ENCODE measurements at places on chromosomes 11 and 22.

DNA sequence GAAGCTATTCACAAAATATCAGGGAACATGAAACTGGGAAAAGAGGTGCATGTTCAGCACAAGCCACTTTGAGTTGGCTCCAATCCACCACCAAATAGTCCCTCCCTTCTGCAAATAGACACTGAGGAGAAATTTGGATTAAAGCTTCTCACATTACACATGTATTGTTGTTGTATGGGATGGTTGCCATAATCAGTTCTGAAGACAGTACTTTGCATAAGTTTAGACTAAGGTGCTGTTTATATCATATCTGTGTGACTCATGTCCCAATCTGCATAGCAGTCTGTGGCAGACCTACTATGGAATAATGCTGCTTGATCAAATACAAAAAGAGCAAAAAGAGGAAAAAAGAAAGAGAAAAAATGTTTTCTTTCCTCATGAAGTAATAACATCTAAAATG is 376.7 kb upstream of the DDI1 start:
- no peak for DNase-seq

DNA sequence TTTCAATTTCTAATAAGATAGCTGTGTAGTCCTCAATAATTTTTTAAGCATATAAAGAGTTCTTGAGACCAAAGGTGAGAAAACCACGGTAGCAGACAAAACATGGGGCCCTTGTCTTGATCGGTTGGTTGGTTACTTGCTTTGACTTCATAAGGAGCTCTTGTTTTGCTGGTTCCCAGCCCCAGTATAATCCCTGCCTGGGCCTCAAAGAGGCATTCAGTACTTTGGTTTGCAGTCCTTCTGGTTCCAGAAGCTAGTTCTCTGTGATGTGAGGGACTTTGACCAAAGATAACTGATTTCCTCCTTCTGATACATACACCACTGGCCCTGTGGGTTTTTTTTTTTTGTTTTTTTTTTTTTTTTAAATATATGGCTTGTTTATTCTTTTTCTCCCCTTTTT is 17.1 kb downstream of the MARK2 start:
- no peak for DNase-seq

GRCh38 chr11:120141113-120141767 is 3.3 kb upstream of the TRIM29 start:
- DNase-seq: no peak

DNA sequence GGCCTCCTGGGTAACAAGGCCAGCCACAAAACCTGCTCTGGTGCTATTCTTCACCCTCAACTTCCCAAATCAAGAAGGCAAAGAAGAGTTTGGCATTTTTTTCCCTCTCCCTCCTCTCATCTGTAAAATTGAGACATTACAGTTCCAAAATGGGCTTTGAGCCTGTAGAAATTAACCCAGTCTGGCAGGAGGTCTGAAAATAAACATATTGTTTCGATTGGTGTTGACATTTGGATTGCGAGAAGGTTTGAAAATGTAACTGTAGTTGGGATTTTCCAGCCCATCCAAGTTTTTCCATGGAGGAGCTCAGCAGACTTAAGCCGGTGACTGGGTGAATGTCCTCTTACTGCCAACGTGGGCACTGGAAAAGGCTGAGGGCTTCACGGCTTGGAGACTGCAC is 35.0 kb upstream of the ALX4 start:
- no peak for DNase-seq

DNA sequence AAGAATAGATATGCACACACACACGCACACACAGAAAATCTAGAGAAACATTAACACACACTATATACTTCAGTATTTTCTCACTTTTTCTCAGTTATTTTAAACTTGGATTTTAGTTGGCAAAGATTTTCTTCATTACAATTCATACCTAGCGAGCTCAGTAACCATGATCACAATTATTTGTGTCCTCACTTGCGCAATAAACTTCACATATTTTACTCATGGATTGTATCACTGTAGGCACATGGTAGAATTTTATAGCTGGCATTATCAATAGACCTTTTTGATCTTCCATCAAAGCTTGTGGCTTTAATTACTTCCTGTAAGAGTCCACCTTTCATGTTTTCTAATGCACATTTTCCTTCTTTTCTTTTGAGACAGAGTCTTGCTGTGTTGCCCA is 4.8 kb upstream of the XKR3 start:
- no peak for DNase-seq

GRCh38 chr22:30864441-30865420 is 103.8 kb downstream of the MORC2 start:
- DNase-seq: no peak

GRCh38 chr11:30585125-30585891 is 845 bp downstream of the MPPED2 start:
- no peak for DNase-seq

DNA sequence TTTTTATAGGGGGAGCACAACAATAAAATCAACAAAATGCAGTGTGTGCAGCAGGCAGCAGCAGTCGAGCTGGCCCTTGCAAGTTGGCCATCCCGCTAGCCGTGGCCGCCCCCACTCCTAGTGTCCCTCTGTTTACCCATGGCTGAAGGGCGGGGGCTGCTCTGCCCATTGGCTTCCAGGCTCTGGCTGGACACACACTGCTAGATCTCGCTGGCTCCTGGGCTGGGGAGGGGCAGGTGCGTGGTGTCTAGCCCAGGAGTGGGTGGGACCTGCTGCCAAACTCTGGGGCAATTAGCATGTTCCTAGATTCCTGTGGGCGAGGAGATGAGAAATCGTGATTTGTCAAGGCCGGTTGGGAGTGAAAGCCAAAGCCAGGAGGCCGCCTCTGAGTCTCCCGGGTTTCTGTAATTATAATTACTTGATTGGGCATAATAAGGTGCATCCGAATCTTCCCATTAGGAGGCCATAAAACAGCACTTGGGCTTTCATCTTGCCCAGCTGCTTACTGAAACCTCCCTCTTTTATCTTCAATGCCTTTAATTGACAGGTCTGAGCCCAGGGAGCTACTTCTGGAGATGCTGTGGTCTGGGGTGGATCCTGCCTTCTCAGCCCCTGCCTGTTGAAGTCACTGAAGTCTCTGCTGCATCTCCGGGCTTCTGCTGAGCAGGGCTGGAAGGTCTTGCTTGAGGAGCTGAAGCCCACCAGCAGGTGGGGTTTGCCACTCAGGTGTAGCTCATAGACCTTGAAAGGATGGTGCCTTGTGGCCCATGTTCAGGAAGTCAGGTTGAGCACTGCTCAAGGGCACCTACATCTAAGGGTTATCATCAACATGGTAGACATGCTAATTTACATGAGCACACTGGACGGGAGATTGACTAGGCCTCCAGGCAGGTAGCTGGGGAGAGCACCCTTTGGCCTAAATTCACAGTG is 44.5 kb upstream of the DKK3 start:
- peak; percentile 34 for DNase-seq

GRCh38 chr11:100930185-100930778 is 199.3 kb downstream of the PGR start:
- DNase-seq: no peak

DNA sequence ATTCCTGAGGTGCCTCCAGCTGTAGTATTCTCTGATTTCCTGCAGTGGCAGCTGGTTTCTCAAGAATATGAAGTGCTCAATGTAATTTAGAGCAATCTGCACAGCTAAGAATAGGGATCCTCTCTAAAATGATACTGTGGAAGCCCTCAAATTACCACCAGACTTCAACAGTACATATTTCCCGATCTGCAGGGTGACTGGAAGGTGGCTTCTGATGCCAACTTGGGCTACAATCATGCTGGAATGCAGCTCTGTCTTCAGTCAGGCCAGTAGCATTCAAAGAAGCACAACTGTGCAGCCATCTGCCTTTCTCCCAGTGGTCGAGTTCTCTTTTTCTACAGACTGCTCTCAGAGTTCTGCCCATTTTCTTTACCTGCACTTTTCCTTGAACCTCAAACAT is 55.5 kb upstream of the CD5 start:
- no peak for DNase-seq

- no peak for DNase-seq
These were observed 53.6 kb upstream of the INCENP start for GRCh38 chr11:62069986-62070919.

GRCh38 chr11:78504181-78504580 is 70.5 kb downstream of the NARS2 start:
- no peak for DNase-seq

- DNase-seq: no peak
These were observed 20.0 kb downstream of the MAML2 start for GRCh38 chr11:96322775-96323641.

All from NCI-H1436 treated with DMSO at 0.1 percent for 48 hours (cell line).